ENCODE measurements at places on chromosomes 16 and 17.
A peak's percentile ranks its signal among the peaks of the same experiment; 100 is the strongest.

DNA sequence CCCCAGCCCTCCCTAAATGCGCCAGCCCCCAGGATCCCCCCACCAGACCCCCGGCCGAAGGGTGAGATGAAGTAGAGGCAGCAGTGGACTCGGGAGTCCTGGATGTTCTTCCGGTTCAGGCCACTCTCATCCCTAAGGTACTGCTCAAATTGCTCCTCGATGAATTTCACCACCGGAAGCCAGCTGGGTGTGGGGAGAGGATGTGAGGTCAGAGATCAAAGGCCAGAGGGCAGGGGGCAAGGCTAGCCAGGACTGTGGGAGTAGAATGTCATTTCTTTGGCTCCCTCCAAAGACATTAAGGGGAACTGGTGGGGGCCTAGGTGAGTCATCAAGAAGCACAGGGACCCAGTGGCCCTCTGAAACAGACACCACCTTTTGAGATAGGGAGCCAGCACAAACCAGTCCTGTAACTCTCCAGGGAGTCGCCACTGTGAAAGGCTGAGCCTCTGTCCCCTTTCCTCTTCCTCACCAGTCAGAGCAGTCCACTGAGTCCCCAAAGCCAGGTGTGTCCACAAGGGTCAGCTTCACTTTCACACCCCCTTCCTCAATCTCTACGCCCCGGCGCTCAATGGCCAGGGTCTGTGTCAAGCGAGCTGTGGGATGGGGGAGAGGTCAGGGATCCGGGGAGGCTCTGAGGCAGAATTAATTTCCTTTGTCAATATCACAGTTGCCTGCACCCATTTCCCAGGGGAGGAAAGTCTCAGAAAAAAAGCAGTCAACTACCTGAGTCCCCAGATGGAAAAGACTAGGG is 895 bp downstream of the SEPTIN1 start:
- no peak for DNase-seq

GRCh38 chr16:77711179-77711578 is 11.1 kb upstream of the NUDT7 start:
- no peak for DNase-seq

DNA sequence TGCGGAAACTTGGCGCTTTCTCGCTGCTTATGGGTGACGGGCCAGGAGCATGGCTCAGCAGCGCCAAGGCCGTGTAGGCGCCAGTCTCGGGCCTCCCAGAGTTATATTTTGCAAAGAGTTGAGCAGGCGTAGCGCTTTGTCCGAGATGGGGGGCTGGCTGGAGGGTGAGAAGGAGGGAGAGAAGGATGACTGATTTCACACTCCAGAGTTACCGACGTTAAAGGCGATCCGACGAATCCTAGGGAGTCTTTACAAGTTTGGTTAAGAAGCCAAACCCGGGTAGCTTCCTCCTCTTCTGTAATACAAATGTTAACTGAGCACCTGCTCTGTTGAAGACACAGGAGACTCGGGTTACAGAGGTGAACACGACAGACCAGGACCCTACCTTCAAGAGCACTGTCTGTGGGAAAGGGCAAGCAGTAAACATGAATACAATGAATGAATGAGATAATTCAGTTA is 782 bp downstream of the POLR2A start:
- no peak for DNase-seq

DNA sequence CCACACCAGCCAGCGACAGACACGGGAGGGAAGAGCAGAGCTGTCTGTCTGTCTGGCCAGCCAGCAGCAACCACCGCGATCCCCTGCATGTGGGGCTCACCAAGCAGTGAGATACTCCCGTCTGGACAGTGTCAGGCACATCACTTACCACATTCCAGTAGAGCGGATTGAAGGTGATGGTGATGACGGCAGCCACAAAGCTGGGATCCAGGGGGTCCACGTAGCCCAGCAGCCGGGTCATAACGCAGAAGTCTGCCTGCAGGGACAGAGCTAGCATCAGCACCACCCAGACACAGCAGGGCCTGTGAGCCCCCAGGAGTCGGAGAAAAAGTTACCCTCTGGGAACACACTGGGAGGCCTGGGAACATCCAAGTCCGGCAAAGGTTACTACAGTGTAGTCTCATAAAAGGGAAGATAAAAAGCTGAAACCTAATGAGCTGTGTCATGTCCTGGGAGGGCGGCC is 14.7 kb downstream of the PEMT start:
- no peak for DNase-seq

DNA sequence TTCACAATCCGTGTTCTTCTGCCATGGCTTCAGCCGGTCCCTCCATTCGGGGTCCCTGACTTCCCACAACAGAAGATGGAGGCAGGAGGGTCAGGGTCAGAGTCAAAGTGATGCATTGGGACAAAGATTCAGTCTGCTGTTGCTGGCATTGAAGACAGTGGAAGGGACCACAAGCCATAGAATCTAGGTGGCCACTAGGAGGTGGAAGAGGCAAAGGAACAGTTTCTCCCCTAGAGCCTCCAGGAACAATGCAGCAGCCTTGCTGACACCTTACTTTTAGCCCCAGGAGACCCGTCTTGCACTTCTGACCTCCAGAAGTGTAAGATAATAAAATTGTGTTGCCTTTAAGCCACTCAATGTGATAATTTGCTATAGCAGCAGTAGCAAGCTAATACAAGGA is 55.9 kb downstream of the MFSD11 start:
- no peak for DNase-seq

DNA sequence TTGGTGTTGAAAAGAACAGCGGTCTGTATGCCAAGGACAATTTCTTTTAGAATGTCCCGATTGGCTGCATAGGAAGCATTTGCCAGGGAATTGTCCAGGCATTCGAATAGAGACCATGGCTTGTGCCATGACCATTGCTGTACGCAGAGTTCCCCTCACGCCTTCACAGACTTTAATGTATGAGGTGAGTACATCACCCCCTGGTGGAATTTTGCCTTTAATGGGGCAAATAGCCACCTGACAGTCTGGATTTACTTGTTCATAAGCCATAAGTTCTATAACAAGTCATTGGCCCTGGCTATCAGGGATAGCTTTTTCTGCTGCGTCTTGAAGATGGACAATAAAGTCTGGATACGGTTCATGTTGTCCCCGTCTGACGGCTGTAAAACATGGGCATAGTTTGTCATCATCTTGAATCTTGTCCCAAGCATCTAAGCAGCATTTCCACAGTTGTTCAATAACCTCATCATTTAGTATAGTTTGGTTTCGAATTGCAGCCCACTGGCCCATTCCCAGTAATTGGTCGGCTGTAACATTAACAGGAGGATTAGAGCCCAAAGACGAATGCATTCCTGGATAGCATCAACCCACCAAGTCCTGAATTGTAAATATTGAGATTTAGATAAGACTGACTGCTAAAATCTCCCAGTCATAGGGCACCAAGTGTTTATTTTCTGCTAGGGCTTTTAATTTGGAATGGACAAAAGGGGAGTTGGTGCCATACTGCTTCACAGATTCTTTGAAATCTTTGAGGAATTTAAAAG is 67.7 kb upstream of the ARL4D start:
- DNase-seq, result no peak

DNA sequence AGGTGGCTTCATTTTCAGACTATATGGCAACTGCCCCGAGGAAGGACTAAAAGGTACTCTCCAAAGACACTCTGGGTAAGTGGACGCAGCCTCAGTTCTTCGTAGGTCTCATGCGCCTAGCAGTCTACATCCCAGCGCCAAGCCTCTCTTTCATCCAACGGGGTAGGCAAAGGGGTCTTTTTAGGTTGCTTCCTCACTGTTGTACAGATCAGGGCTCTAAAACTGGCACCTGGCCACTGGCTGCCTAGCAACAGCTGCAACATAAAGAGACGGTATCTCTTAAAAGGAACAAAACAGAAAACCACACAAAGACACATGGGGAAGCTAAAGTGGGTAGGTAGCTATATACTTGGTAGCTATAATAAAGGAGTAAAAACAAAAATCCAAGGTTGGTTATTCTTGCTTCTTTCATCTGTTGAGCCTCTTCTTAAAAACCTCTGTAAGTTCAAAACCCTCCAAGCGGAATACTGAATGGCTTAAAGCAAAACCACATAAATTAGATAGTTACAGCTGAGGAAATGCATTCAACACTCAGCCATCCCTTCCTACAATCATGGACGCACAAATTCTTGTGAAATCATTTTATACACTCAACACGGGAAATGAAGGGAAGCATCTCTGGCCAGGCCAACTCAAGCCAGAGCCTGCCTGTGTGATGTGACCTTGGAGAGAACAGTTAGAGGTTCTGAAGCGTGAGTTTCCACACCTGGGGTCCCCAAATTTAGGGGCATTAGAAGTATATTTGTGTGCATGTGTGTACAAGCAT is 22.7 kb downstream of the CYTH1 start:
- no peak for DNase-seq

DNA sequence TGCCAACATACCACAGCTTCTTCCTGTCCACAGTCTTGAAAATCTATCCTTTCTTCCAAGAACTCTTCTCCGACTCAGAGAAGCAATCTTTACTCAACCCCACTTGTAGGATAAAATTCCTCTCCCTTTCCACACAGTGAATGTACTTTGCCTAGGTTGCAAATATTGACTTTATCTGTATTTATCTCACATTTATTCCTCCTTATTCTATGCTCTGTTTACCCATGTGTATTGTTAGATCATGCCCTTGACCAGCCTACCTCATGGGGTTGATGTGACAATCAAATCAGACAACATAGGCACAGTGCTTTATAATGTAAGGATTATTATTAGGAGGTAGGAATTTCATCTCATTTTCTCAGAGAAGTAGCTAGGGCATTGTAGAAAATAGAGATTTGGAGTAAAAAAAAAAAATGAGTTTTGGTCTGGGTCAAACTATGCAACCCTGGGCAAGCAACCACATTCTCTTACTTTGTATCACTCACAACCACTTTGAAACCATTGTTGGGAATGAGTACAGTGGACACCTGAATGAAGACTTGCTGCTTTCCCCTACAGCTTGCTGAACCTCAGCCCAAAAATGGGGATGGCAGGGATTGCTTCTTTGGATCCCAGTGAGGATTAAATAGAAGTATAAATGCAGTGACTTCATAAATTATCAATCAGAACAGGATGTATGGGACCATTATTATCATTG is 9.1 kb upstream of the SLC35B1 start:
- no peak for DNase-seq

- DNase-seq, result no peak
Observed at GRCh38 chr17:76236603-76237002, 3.7 kb downstream of the RNF157 start.

- DNase-seq, result no peak
Observed at GRCh38 chr17:16440901-16441629, 25.7 kb downstream of the TRPV2 start.

DNA sequence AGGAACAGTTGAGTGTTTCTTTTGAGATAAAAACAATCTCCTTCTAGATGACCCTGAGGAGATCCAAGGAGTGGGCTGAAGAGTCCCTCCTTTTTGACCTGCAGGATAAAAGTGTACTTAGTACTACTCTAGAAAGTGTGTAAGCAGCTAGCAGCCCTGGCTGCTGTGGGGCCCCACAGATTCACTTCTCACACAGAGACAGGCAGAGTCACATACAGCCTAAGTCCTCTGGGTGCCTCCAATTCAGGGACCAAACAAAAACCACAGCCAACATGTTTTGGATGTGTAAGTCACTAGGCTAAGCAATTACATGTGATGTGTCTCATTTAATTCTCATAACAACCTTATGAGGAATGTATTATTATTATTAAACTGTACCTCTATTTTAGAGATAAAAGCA is 97.1 kb downstream of the TMEM100 start:
- DNase-seq, result no peak

GRCh38 chr16:2143878-2144485 is 4.4 kb upstream of the RAB26 start:
- DNase-seq, result no peak

DNA sequence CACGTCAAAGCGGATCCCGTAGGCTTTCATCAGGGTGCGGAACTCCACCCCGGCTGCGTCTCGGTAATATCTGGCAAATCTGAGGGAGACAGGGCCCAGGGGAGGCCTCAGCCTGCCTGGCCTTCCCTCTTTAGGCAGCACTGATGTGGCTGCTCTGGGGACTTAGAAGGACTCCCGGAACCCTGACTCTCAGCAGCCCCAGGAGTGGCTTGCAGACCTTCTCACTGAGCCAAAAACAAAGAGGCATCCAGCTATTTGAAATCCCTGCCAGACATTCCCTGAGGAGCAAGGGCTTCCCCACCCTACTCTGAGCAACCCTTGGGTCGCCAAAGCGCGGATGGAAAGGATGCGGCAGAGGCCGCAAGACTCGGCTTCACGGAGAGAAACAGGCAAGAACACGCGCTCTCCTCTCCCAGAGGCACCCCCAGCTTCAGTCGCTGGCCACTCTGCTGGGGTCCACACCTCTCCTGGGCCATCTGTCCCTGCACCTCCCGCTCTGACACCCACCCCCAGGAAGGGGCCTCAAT is 7.9 kb downstream of the P2RX5 start:
- no peak for DNase-seq

GRCh38 chr17:49229805-49230600 is 584 bp downstream of the PHOSPHO1 start:
- DNase-seq, result no peak

DNA sequence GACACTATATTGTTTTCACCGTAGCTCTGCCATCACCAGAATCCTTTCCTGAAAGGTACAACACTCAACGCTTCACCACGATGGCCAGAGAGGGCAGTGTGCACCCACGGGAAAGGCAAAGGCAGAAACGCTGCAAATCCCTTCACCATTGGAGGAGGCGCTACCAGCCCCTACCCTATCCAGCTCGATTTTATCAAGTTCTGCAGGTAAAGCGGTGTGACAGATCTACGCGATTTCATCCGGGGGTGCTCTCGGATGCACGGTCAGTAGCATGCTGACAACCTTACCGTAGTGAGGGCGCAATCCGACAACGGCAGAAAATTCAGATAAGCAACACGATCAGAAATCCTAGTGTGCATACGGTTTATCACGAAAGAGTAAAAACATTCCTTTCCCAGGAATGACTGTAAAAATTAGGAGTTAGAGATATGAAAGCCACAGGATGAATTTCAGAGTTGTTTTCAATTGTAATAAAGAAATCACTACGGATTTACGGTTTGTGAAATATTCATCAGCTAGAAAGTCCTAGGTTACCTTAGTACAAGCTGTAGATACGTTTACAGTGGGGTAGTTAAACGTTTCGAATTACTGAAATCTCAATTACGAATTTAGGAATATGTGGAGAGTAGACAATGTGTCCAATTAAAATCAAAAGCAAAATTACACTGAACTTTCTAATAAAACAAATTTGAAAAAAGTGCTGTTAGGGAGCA is 1.8 kb downstream of the NETO2 start:
- peak; percentile 84 for DNase-seq

DNA sequence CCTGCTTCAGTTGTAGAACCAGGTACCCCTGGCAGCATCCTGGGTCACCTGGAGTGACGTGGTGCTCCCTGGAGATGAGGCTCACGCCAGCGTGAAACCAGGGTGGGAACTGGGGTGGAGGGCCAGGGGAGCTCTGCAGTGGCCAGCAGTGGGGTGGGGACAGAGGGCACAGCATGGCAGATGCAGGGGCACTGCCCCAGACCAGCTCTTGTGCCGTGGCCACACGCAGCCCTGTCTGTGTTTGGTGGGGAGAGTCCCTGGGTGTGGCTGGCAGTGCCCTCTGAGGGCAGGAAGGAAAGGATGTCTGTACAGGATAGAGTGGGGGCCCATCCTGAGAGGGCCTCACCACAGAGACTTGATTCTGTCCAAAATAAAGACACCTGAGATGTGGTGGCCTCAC is 24.5 kb downstream of the ZNF750 start:
- DNase-seq, result no peak

GRCh38 chr17:49106321-49107210 is 26.0 kb upstream of the B4GALNT2 start:
- no peak for DNase-seq

All from RWPE1 (cell line).